HFF-Myc (cell line): ENCODE measurements at places on chromosomes 3 and 15.

GRCh38 chr15:97525809-97526208, 434.7 kb upstream of the ARRDC4 start:
- no peak for DNase-seq

- DNase-seq, result no peak
These were observed 159.5 kb downstream of the CHSY1 start for GRCh38 chr15:101092156-101092866.

DNA sequence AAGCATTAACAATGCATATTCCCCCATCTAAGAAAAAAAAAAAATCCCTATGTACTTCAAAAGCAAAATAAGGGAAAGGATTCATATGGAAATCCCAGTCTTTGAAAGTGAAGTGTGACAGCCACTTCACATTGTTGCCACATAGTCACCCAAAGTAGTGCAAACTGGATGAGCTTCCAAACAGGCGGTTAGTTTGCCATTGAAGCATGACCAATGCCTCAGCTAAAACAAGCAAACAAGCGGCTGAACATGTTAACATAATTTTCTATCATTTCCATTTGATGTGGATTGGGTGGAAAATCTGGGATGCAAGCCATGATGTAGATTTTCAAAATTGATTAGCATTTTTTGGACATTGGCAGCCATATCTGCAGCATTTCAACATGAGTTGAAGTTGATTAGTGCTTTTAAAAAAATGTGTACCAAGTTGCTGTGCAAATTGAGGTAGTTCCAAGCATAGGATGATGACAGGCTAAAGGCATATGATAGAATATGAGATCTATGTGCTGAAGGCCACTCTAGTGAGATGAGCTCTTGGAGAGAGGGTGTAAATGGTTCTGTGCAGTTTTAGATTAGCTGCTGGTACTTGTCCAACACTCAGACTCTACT, 405.2 kb downstream of the NR2F2 start:
- DNase-seq, result no peak

GRCh38 chr3:122975163-122975923, 52.2 kb downstream of the SEMA5B start:
- DNase-seq, result no peak

- no peak for DNase-seq
These were observed 691 bp upstream of the HDGFL3 start for GRCh38 chr15:83208367-83208661.

DNA sequence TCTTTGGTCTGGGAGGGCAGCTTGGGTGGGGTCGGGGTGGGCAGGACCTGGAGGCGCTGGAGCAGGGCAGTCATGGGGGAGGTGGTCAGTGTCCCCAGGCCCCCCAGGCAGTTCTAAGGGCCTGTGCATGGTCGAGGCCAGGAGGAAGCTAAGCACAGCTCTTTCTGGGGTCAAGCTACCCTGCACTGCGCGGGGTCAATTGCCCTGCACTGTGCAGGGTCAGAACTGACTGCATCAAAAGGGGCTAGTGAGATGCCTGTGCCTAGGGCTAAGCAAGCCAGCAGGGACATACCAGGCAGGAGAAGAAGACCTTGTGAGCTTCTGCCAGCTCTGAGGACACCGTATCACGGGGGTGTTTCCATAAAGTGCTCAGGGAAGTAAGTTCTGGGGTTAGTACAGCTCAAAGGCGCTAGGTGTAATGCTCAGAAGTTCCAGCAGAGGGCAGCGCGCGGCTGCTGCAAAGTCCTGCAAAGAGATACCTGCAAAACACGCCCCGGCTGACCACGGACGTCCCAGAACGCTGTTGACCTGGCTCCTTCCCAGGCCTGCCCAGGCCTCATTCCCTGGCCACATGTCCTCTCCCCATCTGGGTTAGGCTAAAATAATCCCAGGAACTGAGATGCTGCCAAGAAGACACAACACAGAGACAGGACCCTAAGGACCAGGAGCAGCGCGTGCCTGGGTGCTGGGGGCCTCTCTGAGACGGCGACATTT, 18.8 kb upstream of the IQSEC1 start:
- DNase-seq, result peak; percentile 32

DNA sequence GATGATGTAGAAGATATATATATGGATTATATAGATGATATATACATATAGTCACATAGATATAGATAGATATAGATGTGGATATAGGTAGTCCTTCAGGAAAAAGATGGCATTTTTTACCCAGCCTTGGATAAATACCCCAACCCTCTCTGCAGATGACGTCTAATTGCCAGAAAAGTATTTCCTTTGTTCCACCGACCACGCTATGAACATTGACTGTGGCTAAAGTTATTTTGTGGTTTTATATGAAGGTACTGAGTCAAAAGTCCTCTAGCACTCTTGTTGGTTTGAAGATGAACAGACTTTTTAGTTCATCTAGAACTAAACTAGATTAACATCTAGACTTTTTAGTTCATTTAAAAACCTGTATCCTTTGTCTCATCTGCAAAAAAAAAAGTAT, 207.7 kb downstream of the PLOD2 start:
- DNase-seq, result no peak

GRCh38 chr15:34355241-34355640, 11.8 kb downstream of the LPCAT4 start:
- no peak for DNase-seq

DNA sequence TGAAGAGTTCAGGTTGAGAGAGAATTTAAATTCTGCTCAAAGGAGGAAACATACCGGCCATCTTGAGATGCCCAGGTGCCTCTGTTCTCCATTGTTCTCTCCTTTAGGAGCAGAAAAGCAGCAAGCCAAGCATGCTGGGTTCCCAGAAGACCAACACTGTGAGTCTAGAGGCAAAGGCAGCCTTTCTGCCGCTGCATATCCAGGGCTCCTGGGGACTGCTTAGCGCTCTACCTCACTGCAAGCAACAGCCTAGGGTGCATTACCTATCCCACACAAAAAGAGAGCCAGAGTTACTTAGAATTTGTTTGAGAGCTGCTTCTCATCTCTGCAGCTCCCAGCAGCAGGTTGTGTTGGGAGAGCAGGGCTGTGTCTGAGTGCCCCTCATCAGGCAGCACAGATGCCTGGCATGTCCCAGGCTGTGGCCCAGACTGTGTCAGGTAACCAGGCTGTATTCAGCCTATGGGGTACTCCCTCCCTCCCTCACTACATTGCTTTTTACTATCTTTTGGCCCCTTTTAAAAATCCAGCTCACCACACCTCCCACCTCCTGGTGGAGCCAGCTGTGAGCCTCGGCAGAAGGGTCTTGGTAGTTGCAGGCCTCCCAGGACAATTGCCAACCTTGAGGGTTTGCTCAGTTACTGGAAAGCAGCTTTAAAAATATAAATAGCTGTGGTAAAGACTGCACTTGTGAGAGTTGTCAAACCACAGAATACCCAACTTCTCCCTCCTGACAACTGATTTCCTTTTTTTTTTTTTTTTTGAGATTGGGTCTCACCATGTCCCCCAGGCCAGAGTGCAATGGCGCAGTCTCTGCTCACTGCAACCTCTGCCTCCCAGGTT, 30.2 kb downstream of the BCL2L10 start:
- DNase-seq, result no peak

DNA sequence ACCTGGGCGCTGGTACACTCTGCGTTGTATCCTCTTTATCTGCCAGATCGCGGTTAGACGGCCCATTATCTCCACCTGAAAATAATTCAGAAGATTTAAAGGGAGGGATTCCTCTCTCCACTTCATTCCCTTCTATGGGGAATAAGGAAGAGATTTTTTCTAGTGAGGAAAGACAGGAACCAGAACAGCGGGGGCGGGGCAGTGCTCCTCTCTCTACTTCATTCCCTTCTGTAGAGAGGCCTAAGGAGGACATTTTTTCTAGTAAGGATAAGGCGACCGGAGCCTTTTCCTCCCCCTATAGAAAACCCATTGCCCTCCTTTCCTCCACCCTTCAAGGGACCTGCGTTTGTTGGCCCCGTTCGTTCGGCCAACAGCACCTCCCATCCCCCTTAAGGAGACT, 8.3 kb upstream of the LIPH start:
- DNase-seq, result no peak

DNA sequence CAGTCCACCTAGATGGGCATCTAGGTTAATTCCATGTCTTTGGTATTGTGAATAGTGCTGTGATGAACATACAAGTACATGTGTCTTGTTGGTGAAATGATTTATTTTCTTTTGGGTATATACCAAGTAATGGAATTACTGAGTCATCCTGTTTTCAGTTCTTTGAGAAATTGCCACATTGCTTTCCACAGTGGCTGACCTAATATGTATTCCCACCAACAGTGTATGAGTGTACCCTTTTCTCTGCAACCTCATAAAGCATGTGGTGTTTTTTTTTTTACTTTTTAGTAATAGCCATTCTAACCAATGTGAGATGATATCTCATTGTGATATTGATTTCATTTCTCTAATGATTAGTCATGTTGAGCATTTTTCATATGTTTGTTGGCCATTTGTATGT, 86.0 kb upstream of the NDN start:
- no peak for DNase-seq

DNA sequence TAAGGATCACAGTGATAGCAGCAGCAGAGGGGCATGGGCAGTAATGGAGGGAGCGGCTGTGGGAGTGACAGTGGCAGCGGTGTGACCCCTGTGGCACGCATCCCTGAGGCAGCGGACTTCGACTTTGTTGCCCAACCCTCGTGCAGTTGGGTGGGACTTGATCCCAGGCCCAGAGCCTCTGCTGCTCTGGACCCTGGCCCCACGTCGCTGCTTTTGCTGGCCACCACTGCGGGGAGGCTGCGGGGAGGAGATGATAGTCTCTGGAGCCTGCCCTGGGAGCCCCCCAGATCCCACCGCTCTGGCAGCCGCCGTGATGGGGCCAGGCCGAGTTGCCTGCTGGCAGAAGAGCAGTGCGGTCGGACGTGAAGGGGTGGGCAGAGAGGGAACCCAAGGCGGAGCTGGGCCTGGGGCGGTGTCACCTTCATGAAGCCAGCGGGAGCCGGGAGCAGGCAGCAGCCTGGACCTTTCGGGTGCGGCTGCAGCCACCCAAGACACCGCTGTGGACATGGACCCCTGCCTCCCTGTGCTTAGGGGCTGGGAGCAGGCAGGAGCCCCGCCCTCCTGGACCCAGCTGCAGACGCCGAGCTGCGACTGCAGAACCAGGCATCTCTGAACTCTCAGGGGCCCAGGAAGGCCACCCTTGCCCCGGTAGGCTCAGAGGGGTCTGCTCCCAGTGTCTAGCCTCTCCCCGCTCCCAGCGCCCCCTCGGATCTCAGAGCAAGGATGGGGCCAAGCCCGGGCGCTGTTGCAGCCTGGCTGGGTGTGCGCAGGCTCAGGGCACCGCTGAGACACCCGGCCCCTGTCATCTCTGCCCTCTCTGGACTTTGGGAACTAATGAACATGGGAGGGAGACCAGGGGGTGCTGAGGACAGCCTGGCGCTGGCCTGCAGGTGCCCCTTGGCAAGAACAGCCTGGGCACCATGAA, 38.3 kb downstream of the COMMD2 start:
- DNase-seq, result no peak

DNA sequence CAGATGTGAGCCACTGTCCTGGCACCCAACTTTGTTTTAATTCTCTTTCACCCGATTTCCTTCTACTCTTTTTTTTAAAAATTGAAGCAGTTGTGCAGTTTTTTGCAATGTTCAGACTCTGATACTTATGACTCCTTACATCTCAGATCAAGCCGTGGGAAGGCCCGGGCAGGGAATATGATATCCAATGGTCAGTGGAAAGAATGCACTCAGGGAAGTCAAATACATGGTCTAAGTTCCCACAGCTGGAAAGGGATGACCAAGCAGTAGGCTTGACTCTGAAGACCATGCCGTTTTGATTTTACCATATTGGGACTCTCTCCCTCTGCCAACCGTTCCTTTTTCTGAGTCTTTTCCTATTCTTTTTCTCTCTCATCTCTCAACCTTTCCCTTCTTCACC, 157.2 kb downstream of the RPLP1 start:
- no peak for DNase-seq

- DNase-seq, result no peak
These were observed 109.4 kb upstream of the SAMMSON start for GRCh38 chr3:69890084-69890483.

DNA sequence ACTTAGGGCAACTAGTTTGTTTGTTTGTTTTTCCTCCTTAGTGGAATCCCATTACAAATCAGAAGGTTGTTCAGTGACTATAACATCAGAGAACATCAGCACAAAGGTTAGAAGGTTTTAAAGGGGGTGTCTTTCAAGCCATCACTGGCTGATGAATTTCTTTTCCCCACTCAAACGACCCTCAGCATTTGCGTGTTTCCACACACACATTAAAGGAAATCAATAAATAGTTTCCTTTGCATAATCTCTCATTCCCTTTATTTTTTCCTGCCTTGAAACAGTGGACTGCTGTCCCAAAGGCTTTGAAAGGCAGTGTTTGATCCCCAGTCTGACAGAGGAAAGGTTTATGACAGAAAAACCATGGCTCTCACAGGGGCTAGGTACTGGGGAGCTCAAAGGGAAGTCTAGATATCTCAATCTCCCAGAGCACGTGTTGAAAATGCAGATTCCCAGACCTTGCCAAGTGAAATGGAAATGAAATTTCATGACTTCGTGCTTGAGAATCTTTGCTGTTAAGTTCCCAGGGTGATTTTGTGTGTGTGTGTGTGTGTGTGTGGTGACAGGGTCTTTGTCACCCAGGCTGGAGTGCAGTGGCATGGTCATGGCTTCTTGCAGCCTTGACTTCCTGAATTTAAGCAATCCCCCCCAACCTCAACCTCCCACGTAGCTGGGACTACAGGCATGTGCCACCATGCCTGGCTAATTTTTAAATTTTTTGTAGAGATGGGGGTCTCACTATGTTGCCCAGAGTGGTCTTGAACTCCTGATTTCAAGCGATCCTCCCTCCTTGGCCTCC, 2.2 kb upstream of the INTS14 start:
- DNase-seq, result no peak

GRCh38 chr15:58842713-58843396, 71.8 kb downstream of the MINDY2 start:
- DNase-seq, result no peak

DNA sequence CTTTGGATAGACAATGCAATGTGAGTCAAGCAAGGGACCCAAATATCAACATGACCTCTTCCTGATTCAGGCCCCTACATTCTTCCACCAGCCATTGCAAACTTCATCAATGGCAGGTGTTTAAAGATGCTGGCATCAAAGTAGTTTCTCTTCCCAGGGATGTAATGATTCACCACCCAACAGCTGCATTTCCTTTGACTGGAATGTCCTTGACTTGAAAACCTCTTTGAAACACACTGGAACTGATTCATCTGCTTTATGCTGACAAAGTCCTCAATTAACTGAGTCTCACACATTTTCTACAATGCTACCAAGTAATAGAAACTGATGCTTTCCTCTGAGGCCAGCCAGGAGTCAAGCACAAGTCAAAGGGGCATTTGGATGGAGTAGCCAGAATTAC, 385.5 kb downstream of the GBE1 start:
- DNase-seq, result no peak

GRCh38 chr3:189710620-189711402, 79.6 kb downstream of the TP63 start:
- peak; percentile 92 for DNase-seq

DNA sequence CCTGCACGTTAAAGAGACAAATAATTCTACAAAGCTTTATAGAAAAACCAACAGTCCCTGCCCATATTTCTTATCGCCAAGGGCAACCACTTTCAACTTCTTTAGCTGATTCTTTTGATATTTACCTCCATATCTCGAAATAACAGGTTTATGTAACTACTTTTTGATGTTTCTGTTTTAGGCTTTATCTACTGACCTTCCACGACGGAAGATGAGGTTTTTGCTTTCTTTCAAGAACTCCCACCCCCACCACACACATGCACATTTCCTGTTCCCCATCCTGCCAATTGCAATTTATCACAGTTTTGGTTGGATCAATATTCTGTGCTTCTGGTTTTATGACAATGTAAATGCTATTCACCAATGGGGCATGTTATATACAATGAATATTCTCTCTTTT, 330.4 kb upstream of the ICE2 start:
- DNase-seq, result no peak

GRCh38 chr3:196431181-196432136, 768 bp downstream of the UBXN7 start:
- no peak for DNase-seq
